CD8-positive, alpha-beta memory T cell (primary cell): ENCODE measurements at places on chromosomes 6 and 20. TPM values are rescaled to one million over a fixed set of nuclear protein-coding genes. Genes with fewer than 3 reads are reported as not detected.

DNA sequence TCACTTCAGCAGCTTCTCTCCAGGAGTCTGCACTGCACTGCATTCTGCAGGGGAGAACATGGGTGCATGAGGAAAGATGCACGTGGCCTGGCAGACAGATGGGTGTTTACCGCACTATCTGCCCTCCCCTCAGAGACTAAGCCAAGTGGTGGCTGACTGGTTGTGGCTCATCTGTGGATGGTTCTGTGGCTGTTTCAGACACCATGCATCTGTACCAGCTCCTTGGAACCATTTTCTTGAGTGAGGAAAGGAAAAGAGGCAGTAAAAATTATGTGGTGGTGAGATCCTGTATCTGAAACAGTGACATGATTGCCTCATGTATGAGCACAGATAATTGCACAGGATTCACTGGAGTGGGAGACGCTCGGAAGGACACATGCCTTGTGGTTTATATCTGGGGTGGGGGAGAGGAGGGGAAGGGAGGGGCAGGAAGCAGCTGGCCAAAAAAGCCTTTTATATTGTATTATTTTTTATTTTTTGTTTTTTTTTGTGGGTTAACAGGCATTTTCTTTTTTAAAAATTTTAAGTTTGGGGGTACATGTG is 161.7 kb downstream of the ERMARD start:
- no peak for DNase-seq

CFAP206 gene
- not detected for polyA plus RNA-seq

GRCh38 chr20:16479666-16480065 is 93.6 kb downstream of the KIF16B start:
- no peak for DNase-seq

GRCh38 chr20:38888059-38888831 is 38.0 kb upstream of the FAM83D start:
- no peak for DNase-seq

- no peak for DNase-seq
These were observed 14.7 kb downstream of the KLHL32 start for GRCh38 chr6:96939007-96939805.

HLA-A gene
- polyA plus RNA-seq, result 3,526 TPM

- DNase-seq, result peak; percentile 30
These were observed 25.1 kb downstream of the MYBL2 start for GRCh38 chr20:43691928-43692524.

GRCh38 chr6:154537511-154538325 is 27.2 kb upstream of the CNKSR3 start:
- no peak for DNase-seq

POLR1H gene
- 123 TPM for polyA plus RNA-seq

PXT1 gene
- polyA plus RNA-seq, result not detected

GRCh38 chr6:122014961-122015360 is 384.5 kb upstream of the HSF2 start:
- no peak for DNase-seq

DNA sequence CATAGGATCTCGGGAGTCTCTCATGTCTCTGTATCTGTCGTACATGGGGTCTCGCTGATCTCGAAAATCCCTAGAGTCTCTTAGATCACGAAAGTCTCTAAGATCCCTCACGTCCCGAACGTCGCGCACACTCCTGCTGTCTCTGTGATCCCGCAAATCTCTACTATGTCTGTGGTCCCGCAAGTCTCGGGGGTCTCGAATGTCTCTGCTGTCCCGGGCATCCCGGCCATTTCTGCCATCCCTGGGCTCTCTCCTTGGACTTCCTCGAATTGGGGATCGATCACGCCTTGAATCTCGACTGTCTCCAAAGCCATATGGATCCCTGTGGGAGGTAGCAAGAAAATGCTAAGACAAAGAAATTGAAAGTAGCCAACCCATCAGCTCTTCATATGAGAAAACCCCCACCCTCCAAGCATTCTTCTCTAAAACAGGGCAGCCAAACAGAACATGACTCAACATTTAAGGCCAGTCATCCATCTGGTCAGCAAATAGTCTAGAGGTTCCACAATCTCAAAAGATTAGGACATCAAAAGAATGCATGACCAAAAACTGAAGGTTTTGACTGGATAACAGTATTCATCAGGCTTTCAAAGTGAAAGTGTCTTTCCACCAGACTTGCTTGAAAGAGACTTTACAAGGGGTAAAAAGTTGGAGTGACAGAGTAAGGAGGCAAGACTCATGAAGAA is 19.4 kb downstream of the NCOA5 start:
- no peak for DNase-seq

- no peak for DNase-seq
These were observed 16.2 kb downstream of the TMEM30A start for GRCh38 chr6:75268121-75268987.

FAM135A gene
- 3.0 TPM for polyA plus RNA-seq

SPTLC3 gene
- 1.7 TPM for polyA plus RNA-seq

KCNK5 gene
- 0.97 TPM for polyA plus RNA-seq

GRCh38 chr6:158067436-158068015 is 85.9 kb downstream of the SYNJ2 start:
- DNase-seq, result no peak

PTGIS gene
- polyA plus RNA-seq, result 0.15 TPM

GRCh38 chr20:16801919-16802651 is 53.9 kb downstream of the OTOR start:
- no peak for DNase-seq

DNA sequence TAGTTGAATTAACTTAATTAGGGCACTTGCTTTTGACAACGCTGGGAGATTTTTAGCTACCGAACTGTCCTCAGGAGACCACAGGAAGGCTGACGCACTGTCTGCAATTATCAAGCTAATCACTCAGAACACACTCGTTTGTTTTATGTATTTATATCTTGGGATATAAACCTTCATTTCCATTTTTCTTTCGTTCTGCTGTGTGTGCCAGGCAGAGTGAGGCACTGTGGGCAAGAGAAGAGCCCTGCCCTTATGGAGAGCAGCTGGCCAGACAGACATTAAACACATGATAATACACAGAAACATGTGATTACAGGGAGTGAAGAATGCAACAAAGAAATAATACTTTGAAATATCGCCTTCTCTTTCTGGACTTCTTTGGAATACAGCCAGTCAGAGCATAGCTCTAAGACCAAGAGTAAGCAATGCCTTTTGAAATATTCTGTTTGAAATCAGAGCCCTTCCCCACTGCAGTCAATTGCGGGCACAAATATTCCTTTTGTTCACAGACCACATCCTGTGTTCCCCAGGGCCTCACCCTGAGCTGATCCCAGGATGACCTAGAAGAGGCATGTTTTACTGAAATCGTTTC is 96.8 kb downstream of the ANKRD60 start:
- no peak for DNase-seq

PAX1 gene
- polyA plus RNA-seq, result not detected

MYT1 gene
- polyA plus RNA-seq, result not detected

FERMT1 gene
- not detected for polyA plus RNA-seq

GPR63 gene
- polyA plus RNA-seq, result 0.12 TPM

GRCh38 chr6:6681075-6681849 is 92.7 kb downstream of the LY86 start:
- DNase-seq, result no peak

DNAH8 gene
- polyA plus RNA-seq, result not detected

GRCh38 chr20:44781791-44782190 is 28.6 kb downstream of the RIMS4 start:
- DNase-seq, result no peak

DNA sequence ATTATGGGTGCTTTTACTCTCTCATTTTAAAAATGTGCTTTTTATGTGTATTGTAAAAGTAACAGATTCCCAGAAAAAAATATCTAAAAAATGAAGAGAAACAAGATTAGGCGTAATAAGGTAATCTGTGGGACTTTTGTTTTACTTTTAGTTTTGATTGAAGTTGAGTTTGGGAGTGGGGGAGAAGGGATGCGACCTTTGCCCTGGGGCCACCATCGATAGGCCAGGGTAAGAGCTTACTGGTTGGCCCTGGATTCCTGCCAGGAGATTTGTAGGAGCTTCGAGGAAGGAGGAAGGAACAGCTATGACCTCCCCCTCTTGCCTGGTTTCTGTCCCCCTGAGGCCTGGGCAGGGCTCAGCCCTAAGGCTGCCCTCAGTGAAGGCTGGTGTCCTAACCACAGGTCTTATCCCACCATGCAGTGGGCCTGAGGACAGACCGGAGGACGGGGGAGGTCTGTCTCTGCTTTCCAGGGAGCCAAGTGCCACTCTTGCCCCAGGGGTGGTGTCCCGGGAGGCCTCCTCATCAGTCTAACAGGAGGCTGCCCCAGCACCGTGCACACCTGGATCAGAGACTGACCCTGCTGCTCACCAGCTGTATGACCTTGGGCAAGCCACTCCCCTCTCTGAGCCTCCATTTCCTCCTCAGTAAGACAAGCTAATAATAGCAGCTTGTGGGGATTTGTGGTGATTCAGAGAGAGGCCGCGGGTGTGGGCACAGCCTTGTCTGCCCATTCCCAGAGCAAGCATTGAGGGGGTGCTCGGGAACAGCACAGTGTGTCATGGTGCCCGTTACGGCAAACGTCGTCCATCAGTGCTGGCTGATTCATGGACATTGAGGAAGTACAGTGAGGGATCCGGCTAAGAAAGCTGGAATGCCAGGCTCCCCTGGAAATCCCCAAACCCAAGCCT is 21.2 kb downstream of the TGM2 start:
- no peak for DNase-seq

GRCh38 chr6:44651604-44652003 is 264.1 kb downstream of the CDC5L start:
- no peak for DNase-seq

GRCh38 chr6:149852180-149852579 is 12.0 kb downstream of the LRP11 start:
- no peak for DNase-seq

GRCh38 chr6:146767632-146768031 is 168.9 kb downstream of the ADGB start:
- DNase-seq, result no peak

GLP1R gene
- polyA plus RNA-seq, result not detected

- peak; percentile 62 for DNase-seq
These were observed 648 bp downstream of the COL19A1 start for GRCh38 chr6:69866770-69867638.

- DNase-seq, result no peak
These were observed 414.6 kb downstream of the CDH26 start for GRCh38 chr20:60372822-60373221.

GRCh38 chr6:170402318-170403040 is 95.9 kb downstream of the FAM120B start:
- no peak for DNase-seq

GRCh38 chr6:157614026-157614568 is 208.9 kb upstream of the SNX9 start:
- DNase-seq, result no peak

- DNase-seq, result peak; percentile 90
These were observed 3.0 kb upstream of the FOXO3 start for GRCh38 chr6:108557494-108558371.

THBD gene
- polyA plus RNA-seq, result not detected

DNA sequence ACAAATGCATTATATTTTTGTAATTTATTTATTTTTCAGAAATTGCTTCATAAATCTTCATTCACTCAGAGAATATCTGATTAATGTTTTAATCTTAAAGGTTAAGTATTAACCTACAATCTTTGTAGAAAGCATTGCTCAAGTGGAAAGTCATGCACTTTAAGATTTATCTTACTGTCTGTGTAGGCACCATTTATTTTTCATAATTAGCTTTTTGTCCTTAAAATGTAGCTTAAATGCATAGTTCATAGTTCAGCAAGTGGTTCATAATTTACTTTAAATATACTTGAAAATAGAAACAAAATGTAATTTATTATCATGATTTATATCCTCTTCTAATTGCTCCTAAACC is 397.3 kb downstream of the LAMA2 start:
- DNase-seq, result no peak

DNA sequence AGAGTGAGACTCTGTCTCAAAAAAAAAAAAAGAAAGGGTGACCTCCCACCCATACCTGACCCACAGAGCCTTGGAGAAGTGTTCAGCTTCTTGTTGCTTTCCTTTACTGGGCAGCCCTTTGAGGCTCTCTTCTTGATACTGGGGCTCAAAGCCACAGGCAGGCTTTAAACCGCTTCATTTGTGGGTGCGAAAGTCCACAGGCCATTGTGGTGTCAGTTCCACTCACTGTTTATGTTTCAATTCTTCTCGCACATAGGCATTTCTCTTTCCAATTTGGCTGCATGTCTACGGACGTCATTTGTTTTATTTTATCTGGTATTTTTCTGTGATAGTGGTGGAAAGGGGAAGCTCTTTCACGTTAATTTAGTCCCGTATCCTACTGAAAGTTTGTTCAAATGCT is 34.6 kb downstream of the PPARD start:
- DNase-seq, result no peak

BPIFB2 gene
- not detected for polyA plus RNA-seq

GRCh38 chr6:143806282-143807102 is 36.6 kb upstream of the LTV1 start:
- no peak for DNase-seq

CD109 gene
- not detected for polyA plus RNA-seq

GRCh38 chr6:122491919-122492555 is 20.4 kb upstream of the SERINC1 start:
- DNase-seq, result peak; percentile 54

GRCh38 chr6:45832063-45832462 is 183.6 kb downstream of the CLIC5 start:
- no peak for DNase-seq

LY6G6D gene
- not detected for polyA plus RNA-seq

DNA sequence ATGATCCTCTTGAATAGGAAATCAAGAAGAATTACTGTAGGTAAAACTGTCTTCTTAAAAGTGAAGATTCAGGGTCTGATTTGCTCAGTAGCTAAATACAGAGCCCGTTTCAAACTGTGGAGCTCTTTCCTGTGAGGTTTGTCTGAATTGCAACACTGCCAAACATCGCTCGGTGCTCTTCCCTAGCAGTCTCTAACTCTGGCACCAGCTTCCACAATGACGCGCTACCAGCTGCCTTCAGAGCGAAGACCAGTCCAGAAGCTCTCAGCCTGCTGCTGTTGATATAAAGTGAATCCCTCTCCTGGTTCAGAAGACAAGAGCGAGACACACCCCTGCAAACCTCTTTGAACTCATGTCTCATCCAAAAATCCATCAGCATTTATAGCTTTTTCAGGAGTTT is 447.0 kb downstream of the LMBRD1 start:
- no peak for DNase-seq

DNA sequence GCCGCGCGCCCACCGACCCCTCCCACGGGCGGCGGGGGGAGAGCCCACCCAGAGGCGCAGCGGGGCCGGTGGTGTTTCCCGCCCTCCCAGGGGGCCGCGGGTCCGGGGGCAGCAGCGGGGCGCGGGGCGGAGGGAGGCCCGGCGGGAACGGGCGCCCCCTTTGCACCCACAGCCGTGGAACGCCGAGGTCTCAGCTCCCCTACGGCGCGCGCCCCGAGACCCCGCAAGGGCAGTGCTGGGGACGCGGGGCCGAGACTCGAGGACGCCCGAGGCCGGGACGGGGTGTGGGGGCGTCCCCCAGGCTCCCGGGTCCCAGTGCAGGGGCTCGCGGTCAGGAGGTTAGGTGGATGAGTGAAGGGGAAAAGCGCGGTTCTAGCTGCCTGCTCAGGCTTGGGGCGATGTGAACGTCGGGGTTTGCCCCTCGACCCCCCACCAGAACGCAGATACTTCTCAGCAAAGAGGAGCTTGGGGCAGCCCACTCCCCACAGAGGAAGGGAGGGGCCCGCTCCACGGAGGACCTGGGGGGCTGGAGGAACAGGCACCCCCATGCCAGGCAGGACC is 65.5 kb upstream of the BHLHE23 start:
- no peak for DNase-seq
